ENCODE measurements at places on chromosomes 16 and 17.

DNA sequence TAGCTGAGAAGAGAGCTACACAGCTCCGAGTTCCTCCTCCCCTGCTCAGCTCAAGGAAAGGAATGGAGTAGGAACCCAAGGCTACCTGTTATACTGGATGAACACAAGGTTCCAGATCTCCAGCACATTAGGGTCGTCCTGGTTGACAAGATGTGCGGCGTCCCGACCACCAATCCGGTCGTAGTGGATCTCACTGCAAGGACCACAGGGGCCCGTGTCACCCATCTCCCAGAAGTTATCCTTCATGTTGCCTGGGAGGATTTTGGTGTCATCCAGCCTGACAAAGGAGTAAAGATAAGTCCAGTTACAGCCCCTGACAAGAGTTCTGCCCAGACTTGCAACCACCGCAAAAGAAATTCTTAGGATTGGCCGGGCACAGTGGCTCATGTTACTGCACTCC lies 17.6 kb downstream of the AARS1 start:
- DNase-seq: no peak

GRCh38 chr16:30398661-30399434 lies 3.6 kb downstream of the ZNF48 start:
- no peak for DNase-seq

GRCh38 chr17:19716108-19717030 lies at the start of gene SLC47A2:
Gene SLC47A2 (minus strand): TSS chr17:19716584. CDS start chr17:19716555, 29 bp downstream.
- no peak for DNase-seq

DNA sequence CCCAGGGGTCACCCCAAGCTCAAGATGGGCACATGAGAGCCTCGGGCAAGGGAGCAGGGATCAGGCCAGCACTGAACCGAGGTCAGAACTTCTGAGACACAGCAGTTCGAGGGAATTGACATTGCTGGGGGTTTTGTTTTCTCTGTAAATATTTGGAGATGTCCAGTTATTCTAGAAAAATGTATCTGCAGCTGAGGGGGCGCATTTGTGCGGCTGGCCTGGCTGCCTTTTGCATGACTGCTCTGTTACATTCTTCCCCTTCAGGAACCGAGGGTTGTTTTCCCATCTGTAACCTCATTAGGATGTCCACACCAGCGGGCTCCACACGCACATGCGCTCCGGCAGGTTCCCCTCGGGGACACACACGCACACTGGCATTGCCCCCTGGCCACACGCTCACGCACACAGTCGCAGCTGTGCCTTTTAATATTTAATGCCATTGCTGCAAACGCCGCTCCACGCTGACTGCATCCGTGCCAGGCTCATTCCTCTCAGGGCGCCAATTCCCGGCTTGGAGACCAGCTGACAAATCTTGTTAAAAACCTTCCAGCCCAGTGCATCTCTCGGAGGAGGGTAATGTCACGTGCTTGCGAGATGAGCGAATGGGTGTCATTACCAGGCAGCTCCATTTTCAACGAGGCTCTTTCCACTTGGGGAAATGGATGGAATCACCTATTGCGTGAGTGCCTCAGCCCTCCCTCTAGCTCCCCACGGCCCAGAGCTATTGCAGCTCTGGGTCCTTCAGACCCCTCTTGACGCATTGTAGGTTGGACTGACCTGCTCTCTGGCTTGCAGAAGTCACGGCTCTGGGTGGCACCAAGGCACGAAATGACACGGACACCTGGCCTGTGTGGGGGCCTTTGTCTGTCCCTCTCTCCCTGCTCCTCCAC lies 13.1 kb downstream of the CCR7 start:
- peak; percentile 99 for DNase-seq

DNA sequence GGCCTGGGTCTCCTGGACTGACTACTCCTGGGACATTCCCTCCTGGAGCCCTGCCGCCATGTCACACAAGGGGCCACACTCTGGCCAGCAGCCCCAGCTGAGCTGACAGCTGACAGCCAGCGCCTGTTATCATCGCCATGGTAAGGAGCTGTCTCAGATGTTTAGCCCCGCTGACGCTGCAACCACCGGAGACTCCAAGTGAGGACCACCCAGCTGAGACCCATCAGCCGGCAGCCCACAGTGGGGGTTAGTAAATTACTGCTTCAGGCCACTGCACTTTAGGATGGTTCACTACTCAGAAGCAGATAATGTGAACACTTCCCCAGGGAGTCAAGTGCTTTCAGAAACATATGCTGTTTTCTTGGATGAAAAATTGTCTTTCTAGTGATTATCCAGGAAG lies 14.6 kb upstream of the SPHK1 start:
- DNase-seq: no peak

DNA sequence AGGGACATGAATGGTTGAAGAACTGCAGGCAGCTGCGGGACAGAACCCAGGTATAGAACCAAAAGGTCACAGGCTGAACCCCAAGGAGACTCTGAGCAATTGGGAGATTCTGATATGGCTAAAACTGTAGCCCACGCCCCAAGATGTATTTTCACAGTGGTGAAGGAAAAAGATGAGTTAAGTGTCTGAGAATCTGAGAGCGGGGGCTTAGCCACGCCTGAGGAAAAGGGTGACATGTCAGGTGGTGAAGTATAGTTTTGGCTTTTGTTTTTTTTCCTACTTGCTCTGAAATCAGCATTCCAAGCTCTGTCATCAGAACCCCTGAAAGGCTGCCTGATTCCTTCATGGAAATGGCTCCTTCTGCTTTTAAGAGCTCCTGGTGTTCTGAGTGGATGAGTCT lies 73.3 kb downstream of the AKAP1 start:
- no peak for DNase-seq

GRCh38 chr16:68696514-68696913 lies 40.6 kb upstream of the CDH1 start:
- no peak for DNase-seq

DNA sequence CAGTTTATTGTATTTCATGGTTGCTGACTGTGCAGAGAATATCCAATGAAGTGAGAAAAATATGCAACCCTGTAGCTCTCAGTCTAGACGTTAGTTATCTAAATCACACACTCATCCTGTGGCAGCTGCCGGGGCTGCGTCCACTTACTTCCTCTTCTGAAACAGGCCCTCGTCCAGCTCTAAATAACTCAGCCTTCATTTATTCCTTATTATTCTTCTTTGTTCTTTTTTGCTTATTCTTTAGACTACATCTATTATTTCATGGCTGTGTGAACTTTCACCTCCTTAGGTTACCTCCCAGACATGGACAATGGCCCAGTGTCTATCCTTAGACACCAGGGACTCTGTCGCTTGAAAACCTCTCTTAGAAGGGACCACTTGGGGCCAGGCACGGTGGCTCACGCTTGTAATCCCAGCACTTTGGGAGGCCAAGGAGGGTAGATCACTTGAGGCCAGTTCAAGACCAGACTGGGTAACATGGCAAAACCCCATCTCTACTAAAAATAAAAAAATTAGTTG lies 3.4 kb upstream of the THUMPD1 start:
- DNase-seq: no peak

GRCh38 chr16:4517812-4518680 lies 20.5 kb downstream of the CDIP1 start:
- no peak for DNase-seq

- DNase-seq: no peak
These were observed 51.4 kb downstream of the MFSD11 start for GRCh38 chr17:76789235-76789788.

GRCh38 chr17:75411328-75412067 lies 6.0 kb upstream of the GRB2 start:
- DNase-seq: no peak

GRCh38 chr16:76059186-76059585 lies 218.0 kb upstream of the CNTNAP4 start:
- no peak for DNase-seq

DNA sequence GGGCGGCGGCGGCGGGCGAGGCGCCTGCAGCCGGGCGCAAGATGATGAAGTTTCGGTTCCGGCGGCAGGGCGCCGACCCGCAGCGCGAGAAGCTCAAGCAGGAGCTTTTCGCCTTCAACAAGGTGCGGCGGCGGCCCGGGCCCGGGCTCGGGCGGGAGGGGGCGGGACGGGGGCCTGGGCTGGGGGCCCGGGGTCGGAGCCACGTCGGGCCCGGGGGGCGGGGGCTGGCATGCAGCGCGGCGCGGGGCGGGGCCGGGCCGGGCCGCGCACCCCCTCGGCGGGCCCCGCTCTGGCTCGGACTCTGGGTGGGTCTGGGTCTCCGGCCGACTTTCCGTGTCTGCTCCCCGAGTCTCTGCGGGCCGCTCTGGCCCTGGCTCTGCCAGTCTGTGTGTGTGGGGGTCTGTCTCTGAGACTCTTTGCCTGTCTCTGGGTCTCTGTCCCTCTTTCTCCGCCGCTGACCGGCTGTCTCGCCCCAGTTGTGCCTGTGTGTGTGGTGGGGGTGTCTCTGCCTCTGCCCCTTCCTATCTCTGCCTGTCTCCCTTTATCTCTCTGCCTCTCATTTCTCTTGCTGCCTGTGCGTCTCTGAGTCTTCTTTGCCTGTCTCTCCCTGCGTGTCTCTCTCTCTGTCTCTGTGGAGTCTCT lies 328 bp downstream of the LLGL1 start:
- DNase-seq: no peak

DNA sequence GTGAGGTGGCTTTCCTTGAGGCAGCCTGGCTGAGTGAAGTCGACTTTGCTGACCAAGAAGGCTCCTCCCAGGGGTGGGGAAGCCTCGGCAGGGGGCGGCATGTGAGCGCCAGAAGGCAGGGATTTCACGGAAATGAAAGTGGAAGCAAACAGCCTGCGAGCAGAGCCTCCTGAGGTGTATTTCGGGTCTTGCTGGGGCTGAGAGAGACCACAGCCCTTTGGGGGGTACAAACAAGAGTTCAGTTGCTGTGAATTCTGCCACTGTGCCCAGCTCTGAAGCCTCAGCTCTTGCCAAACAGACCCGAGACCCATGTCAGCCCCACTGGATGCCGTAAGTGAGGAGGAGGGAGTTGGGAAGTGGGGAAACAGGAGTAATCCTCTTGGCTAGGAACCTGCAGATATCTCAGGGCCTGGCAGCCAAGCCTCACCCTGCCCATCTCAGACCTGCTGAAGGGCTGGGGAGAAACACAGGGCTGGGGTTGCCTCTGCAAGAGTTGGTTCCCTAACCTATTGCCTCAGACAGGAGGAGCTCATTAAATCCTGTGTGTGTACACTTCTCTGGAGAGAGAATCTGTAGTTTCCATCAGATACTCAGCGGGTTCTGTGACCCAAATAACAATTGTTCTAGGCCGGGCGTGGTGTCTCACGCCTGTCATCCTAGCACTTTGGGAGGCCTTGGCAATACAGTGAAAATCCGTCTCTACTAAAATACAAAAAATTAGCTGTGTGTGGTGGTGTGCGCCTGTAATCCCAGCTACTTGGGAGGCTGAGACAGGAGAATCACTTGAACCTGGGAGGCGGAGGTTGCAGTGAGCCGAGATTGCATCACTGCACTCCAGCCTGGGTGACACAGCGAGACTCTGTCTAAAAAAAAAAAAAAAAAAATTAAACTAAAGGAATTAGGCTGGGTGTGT lies at the start of gene IFI35:
IFI35 (plus strand) TSS at position 146 of the 913 bp plus-strand sequence; CDS start at position 310, 164 bp downstream.
- peak; percentile 58 for DNase-seq

DNA sequence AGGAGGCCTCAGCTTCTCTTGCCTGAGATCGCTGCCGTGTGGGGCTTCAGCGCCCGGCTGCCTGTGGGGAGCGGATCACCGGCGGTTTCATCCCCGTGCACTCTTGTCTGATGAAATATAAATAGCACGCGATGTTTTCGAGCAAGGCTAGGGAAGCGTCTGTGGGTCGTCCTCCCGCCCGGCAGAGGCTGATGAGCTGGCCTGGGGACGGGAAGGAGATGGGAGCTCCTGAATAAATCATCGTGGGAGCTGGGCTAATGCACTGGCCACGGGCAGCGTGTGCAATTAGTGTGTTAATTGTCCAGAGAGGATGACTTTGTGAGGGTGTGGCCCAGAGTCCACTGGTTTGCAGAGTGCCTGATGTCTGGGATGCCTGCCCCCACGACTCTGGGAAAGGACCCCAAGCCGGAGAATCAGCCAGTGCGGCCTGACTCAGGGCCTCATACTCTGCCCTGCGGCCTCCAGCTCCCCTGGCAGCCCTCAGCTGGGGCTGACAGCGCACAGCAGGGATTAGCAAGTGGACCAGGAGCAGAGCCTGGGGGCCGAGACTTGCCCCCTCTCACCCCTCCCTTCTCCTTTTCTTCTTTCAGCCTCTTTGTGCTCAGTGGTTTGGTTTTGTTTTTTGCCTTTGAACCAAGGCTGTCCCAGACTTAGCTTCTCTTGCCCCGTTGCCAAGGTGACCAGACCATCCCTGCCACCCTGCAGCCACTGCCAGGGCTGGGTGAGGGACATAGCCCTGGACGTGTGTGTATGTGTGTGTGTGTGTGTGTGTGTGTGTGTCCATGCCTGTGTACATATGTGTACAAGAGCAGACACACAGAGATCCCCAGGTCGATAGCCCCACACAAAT lies 21.4 kb downstream of the KCNJ12 start:
- peak; percentile 78 for DNase-seq

GRCh38 chr16:8673611-8674412 lies 605 bp upstream of the ABAT start:
- no peak for DNase-seq

DNA sequence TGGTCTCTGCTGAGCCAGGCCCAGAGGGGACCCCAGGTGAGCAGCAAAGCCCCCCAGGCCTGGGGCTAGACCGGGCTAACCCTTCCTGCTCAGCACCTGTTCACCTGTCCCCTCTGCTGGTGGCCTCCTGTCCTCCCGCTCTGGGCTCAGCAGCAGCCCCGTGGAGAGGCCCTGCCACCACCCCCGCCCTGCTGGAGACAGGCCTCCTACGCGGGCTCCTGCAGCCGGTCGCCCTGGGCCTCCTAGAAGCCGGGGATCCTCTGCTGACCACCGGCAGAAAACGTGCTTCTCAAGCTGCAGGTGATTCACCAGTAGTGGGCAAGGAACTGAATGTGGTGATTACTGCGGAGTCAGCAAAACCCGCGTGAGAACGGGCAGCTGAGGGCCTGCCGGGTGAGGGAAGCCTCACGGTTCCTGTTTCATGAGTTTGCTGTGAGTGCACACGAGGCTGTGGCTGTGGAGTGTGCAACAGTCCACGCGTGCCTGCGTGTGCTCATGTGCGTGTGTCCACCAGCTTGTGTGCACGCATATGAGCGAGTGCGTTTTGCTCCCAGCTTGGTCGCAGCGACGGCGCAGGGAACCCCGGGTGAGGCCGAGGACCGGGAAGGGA lies 792 bp downstream of the SECTM1 start:
- DNase-seq: no peak

- no peak for DNase-seq
These were observed 18.4 kb downstream of the TRAP1 start for GRCh38 chr16:3698941-3699340.

DNA sequence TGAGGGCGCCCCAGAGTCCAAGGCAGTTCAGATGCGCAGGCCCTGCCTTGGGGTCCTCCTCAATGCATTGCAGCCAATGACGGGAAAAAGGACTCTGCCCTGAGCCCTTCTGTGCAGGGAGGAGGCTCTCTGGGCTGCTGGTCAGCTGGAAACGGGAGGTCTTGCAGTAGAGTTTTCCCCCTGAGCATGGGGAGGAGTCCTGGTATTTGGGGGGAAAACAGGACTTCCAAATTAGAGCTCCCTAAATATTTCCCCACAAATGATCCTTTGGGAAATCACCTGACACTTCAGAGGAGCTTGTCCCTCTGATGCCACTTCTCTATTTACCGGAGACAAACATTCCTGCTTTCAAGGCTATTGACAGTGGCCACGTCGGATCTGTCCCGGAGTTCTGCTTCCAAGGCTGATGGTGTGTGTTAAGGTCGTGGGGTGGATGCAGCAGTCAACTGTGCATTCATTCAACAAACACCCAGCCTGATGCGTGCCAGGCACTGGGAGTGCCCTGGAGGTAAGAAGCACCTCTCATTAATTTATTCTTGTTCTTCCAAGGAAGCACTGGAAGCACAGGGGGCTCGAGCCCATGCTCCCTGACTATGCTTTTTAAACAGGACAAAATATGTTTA lies 73.0 kb upstream of the DNAH17 start:
- no peak for DNase-seq

- DNase-seq: no peak
These were observed 7.8 kb downstream of the CA4 start for GRCh38 chr17:60157487-60158040.

All from brain pericyte (primary cell).